ENCODE measurements at places on chromosomes 11 and 22. TPM values are rescaled to one million over a fixed set of nuclear protein-coding genes. Genes with fewer than 3 reads are reported as not detected.

Gene APOL1
- polyA plus RNA-seq: 5.0 TPM

Gene KCNE3
- polyA plus RNA-seq: 1.9 TPM

Gene RAB38
- 1.2 TPM for polyA plus RNA-seq

Gene HOATZ
- not detected for polyA plus RNA-seq

Gene MAFF
- polyA plus RNA-seq: 2.2 TPM

Gene OR10D3
- not detected for polyA plus RNA-seq

Gene GAL
- polyA plus RNA-seq: 0.32 TPM

Gene RIBC2
- 1.7 TPM for polyA plus RNA-seq

Gene PNPLA5
- polyA plus RNA-seq: not detected

Gene MS4A6A
- polyA plus RNA-seq: 28.3 TPM

Gene C11orf24
- polyA plus RNA-seq: not detected

Gene TTC36
- polyA plus RNA-seq: not detected

Gene MOGAT2
- not detected for polyA plus RNA-seq

Gene SLC5A12
- polyA plus RNA-seq: 0.32 TPM
